ENCODE measurements at places on chromosomes 3 and 15.
A peak's percentile ranks its signal among the peaks of the same experiment; 100 is the strongest.

DNA sequence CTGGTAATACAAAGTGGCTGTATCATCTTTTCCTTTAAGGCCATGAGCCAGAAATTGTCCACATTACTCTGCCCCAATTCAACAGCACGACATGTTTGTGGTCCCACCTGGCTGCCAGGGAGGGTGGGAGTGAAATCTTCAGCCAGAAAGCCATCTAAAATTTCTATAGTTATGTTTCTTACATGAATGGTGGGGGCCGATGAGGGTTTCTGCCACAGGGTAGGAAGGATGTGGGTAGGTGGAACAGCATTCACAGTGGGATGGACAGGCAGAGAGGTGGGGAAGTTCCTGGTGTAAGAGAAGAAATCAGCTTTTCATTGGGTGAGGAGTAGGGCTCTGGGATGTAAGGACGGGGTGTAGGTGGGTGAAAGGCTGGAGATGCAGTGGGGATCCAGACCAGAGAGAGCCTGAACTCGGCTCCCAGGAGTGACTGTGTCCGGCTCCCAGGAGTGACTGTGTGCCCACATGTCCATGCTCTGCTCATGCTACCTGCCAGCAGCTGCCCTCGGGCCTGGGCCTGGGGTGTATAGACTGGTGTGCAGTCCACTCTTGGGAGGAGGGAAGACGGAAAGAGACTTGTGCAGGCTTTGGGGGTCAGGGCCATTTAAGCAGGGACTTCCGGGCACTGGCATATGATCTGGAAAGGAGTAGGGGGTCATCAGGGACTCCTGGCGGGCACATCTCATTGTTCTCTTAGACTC lies 3.8 kb upstream of the FBLN2 start:
- DNase-seq: no peak

DNA sequence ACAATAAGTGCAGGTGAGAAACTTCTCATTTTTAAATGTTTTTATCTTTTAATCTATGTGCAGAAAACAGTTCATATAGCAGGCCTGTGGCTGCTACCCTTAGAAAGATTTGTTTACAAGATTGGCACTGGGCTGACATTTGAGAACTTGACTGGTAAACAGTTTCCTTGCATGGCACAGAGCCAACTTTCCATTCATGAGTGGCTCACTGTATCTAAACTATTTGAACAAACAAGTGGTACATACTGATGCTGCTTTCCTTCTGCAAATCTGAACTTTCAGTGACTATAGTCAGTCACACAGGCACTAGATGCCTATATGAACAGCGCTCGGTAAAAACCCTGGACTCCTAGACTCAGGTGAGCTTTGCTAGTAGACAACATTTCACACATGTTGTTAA lies 6.3 kb upstream of the GTPBP8 start:
- DNase-seq: no peak

DNA sequence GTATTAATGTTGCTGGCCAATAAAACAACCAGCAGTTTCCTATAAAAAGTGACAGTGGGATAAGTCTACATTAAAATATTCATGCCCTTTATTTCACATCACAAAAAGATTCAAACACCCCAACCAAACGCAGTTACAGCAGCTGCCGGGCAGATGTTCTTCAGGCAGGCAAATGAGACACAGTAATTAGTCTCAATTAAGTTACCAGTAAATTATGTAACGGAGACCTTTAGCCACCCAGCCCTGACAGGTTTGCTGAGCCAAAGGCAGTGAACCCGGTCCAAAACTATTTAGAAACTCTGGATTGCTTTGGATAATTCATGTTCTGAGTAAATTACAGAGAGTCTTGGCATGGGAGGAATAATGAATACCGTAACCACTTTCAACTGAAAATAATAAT lies 289.2 kb upstream of the LYSMD4 start:
- DNase-seq: no peak

GRCh38 chr3:8996681-8997121 lies 33.4 kb upstream of the RAD18 start:
- DNase-seq: peak; percentile 47

- no peak for DNase-seq
These were observed 53.1 kb downstream of the LMCD1 start for GRCh38 chr3:8554696-8555095.

Measured in C1 segment of cervical spinal cord (tissue), 14 donors.